Hepatic stellate cell (primary cell): ENCODE measurements at places on chromosomes 4 and X.

GRCh38 chr4:31088600-31089230 is 368.5 kb downstream of the PCDH7 start:
- no peak for DNase-seq

GRCh38 chr4:112508356-112508755 is 7.6 kb downstream of the NEUROG2 start:
- DNase-seq: no peak

- peak; percentile 37 for DNase-seq
Measured at GRCh38 chr4:118732591-118733330, 47.6 kb downstream of the METTL14 start.

DNA sequence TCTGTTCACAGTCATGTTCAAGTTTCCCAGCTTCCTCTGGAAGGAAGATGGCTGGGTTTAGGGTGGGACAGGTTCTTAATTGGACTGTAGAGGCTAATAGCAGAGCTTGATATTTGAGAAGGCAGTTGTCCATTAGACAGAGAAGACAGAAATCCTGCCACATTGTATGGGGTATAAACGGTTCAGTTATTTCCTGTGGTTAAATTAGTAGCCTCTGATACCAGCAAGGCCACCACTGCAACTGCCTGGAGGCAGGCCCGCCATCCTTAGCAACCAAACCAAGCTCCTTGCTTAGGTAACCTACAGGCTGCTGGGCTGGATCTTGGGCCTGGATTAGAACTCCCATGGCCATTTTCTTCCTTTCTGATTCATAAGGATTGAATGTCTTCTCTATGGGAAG is 1367.0 kb downstream of the PCDH7 start:
- DNase-seq: no peak

- DNase-seq: no peak
Measured at GRCh38 chr4:172011196-172011595, 198.0 kb downstream of the GALNTL6 start.

GRCh38 chr4:825063-825970 is 612 bp downstream of the CPLX1 start:
- DNase-seq: peak; percentile 68

DNA sequence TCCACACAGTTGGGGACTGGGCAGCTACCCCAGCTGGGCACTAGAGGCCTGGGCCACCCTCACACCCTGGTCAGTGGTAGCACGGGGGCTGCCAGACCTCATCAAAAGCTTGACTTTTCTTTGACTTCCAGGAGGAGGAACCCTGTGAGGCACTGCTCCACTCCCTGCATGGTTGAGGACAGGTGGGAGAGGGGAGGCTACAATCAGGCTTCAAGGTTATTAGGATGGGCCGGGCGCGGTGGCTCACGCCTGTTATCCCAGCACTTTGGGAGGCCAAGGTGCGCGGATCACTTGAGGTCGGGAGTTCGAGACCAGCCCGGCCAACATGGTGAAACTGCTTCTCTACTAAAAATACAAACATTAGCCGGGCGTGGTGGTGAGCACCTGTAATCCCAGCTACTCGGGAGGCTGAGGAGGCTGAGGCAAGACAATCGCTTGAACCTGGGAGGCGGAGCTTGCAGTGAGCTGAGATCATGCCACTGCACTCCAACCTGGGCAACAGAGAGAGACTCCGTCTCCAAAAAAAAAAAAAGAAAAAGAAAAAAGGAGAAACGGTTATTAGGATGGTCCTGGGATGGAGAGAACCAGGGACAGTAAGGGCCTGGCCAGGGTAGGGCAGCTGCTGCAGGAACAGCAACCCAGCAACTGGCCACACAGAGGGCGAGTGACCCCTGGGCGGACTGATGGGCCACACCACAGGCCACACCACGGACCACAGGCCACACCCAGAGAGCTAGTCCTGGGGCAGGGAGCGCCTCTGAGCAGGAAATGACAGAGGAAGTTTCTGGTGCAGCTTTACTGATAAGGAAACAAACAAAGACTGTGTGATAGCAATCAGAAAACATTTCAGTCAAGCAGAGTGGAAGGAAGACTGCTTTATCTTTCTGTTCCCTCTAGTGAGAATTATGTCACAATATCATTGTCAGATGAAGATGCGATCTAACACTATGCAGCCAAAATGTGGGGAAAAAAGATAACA is 20.5 kb upstream of the OPN1LW start:
- no peak for DNase-seq

DNA sequence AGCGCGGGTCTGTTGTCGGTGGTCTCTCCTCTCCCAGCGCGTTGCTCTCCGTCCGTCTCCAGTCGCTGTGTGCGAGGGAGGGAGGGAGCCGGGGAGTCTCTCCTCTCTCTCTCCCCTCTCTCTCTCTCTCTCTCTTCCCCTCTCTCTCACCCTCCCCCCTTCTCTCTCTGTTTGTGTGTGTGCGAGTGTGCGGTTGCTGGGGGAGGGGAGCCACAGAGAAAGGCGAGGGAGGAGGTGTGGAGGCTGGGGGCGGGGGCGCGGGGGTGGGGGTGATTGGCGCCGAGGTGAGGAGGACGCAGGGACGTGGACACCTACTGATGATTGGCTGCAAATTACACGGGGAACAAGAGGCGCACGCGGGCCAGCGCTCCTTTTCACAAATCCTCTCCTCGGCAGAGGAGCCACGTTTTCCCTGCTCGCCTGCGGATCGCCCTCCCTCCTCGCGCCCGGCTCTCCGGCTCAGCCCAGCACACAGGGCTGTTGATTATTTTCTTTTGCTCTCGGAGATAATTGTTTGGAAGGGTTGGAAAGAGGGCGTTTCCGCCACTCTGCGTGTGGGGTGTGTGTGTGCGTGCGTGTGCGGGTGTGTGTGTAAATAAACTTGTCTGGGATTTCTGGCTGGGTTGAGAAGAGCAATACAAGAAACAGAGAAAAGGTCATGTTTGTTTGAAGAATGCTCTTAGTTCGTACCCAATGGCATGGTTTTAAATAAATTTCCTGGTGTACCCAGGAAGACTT is at the start of gene CXXC4:
Gene CXXC4 (minus strand): TSS at position 73 of the 738 bp plus-strand sequence. CDS start 3,092 bp downstream, outside the sequence.
- peak; percentile 41 for DNase-seq

DNA sequence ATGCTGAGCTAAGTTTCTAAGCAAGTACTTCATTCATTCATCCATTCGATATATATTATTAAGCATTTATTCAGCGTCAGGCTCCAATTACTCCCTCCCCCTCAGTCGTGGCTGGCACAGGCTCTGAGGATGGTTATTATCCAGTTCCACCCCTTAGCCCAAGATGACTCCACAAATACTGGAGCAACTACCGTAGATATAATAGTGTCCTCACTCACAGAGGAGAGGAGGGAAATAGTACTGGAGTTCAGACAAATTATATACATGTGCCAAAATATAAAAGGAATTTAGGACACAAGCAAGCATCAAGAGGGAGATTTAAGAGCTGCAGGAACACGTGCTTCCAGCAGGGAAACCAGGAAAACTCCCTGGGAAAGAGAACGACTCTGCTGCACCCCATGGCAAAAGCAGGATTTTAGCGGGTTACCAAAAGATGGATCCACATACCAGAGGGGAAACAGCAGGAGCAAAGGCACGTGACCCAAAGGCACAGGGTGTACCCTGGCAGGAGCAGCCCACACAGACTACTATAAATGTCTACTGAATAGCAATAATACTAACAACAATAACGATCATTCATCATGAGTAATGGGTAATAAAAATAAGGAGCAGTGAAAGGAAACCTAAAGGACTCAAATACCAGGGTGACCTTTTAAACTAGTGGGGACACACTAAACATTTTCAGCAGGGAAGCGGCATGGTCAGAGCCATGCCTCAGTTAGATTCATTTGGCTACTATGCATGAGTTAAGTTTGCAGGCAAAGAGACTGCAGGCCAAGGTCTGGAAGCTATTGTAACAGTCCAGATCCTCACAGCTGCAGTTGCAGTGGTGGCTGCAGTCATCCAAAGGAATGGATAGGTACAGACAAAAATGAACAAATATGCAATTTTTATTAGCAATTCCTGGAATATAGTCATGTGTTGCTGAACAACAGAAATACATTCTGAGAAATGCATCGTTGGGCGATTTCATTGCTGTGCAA is 153.7 kb downstream of the APBB2 start:
- DNase-seq: no peak

- DNase-seq: no peak
Measured at GRCh38 chr4:39825741-39826231, 127.8 kb downstream of the UBE2K start.

GRCh38 chrX:54044877-54045338 is 635 bp upstream of the PHF8 start:
- DNase-seq: no peak

GRCh38 chrX:137425986-137426385 is 139.9 kb upstream of the ZIC3 start:
- no peak for DNase-seq

DNA sequence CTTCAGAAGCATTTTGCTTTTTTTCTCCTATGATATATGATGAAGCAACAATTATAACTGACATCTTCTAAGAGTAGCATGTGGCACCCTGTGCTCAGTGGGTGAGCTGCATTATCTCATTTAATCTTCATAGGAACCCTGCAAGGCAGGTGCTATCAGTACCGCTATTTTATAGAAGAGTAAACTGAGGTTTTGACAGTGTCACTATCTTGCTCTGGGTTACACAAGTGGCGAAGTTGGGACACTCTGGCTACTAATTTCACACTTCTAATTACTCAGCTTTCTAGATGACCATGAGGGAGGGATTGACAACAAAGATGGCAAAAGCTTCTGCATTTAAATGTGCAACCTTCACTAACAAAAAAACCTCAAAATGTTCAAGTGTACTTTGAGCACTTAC is 76.9 kb upstream of the CAMK2D start:
- DNase-seq: no peak

DNA sequence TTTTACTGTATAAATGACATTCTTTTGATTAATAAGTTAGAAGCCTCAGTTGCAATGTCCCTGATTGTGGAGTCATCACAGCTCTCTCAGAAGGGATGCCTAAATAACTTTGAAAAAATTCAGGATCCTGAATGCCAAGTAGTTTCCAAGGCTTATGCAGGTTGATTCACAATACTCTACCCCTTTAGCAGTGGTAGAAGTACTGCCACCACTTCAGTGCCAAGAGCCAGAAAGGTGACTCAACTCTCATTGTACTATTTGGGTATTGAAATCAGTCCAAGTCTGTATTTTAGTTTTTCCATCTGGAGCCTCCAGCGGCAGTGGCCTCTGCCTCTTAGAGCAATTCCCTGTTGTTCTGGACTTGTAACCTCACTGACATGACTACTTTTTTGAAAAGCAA is 320.1 kb upstream of the NDST4 start:
- no peak for DNase-seq

- no peak for DNase-seq
Measured at GRCh38 chrX:135707880-135708279, 5.6 kb upstream of the CT45A1 start.

- no peak for DNase-seq
Measured at GRCh38 chrX:132025041-132025440, 1.9 kb downstream of the STK26 start.

GRCh38 chrX:121457096-121457495 is 409.7 kb downstream of the GLUD2 start:
- no peak for DNase-seq

- no peak for DNase-seq
Measured at GRCh38 chr4:14679906-14680305, 322.4 kb upstream of the CPEB2 start.

- DNase-seq: peak; percentile 17
Measured at GRCh38 chr4:69881173-69881773, 21.3 kb upstream of the SULT1E1 start.

DNA sequence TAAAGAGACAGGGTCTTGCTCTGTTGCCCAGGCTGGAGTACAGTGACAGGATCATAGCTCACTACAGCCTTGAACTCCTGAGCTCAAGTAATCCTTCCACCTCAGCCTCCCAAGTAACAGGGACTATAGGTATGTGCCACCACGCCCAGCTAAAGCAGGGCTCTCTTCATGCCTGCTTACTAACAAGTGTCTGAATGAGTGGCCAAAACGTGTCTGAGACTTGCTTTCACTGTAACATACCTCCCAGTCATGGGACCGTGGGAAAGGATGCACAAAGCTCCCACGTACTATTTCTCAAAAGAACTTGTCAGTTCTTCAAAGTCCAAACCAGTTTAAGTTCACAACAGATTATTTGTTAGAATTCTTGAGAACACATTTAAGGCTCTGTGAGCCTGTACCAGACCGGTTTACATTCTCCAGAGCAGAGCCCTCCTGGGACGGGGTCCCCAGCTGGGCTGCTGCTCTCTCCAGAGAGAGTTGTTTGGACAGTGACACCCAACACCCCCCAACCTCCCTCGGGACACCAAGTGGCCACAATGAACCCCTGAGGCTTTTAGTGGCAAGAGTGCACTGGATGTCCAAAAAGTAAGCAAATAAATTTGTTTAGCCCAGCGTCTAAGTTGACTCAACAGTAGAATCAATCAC is 24.1 kb downstream of the SH3KBP1 start:
- no peak for DNase-seq

DNA sequence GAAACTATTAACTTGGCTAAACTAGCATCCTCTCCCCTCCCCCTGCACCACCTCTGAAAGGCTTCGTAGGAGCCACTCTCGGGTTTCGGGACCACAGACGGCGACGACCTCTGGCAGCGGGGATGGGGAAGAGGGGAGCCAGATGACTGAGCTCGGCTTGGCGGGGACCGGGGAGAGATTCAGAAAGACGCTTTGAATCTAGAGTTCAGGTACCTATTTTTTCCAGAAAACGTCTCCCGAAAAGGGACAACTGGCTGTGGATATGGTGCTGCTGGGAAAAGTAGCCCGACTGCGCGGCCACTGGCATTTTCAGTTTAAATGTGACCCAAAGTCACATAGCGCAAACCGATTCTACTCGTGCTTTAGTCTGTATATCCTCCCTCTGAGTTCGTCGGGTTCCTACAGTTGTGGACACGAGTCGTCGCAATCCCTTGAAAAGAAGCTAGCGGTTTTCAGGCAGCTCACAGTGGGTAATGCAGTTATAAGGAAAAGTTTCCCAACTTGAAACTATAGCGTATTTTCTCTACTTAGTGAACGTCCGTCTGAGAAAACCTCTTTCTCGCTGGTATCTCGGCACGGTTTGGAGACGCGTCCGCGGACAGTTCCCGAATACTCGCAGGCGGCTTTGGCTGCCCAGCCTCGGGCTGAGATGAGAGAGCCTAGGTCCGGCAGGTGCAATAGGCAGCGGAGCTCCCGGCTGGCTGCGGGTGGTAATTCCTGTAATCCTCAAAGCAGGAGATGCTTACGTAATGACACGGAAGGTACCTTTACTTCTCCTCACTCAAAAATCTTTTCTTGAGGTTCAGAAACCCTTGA is 1.3 kb downstream of the PARM1 start:
- peak; percentile 9 for DNase-seq

DNA sequence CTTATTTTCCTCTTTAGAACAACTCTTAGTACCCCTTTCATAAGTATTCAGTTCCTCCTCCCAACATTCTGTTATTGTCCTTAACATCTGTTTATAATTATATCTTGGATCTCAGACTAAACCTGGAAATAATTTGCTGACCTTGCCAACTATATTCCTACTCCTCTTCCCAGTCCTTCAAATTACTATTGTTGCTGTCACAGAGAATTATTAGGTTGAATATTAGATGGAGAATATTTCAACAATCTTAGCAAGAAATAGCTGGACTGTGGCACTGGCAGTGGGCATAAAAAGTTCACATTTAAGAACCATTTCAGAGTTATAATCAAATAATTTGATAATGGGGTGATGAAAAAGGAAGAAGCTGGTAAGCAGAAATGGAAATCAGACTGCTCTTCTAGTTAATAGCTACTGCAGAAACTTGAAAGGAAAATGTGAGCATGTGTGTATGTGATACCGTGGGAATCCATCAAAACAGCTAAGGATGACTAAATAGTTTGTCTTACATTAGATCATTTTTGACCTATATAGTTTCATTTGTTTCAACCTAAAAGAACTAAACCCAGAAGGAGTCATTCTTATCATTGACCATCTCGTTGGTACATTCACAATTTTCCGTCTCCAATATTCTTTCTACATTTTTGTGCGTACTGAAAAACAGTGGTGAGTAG is 43.3 kb upstream of the PRDM8 start:
- DNase-seq: no peak

- DNase-seq: no peak
Measured at GRCh38 chr4:104424475-104424941, 70.2 kb downstream of the CXXC4 start.
